ENCODE measurements at places on chromosomes 16 and 17.

DNA sequence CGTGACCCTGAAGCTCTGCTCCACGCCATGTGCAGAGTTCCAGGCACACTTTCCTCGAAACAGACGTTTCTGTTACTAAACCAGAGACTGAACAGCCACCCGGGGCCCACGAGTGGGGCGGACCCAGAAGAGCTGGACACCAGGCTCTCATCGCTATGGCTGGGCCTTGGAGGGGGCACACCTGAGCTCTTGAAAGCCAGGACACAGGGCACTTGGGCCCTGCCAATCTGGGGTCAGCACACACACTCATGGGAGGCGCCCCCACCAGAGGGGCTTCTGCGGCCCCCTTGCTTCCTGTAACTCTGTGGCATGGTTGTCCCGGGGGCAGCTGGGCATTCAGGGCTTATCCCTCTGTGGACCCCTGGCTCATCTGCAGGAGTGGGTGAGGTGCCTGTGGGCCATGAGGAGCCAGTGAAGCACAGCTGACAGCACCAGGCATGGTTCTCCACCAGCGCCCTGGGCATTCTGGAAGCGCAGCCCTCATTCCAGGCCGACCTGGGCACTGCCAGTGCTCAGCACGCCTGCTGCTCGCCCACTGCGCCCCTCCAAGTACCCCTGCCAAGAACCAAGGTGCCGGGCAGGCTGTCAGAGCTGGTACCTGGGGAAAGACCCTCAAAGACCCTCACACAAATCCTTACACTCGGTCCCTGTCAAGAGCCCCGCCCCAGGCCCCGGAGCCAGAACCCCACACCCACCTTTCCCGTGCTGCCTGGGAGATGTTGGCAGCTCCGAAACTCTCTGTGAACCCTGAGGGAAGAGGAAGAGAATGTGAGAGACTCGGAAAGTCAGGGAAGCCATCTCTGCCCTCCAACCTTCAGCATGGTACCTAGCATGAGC lies 61.1 kb downstream of the IL21R start:
- DNase-seq, result no peak
- H3K4me3 ChIP-seq, result no peak overlapping the region
- H3K36me3 ChIP-seq, result peaks cover 74% of the 10 kb centered on the region
- H3K27ac ChIP-seq, result no peak overlapping the region

- no peaks in the 10 kb centered on the region for H3K36me3 ChIP-seq
- no peaks in the 10 kb centered on the region for H3K4me1 ChIP-seq
- no peaks in the 10 kb centered on the region for H3K27me3 ChIP-seq
- no peak for DNase-seq
- no peak overlapping the region for H3K27ac ChIP-seq
- no peak overlapping the region for H3K4me3 ChIP-seq
Measured at GRCh38 chr16:58317608-58318152, 22.9 kb upstream of the PRSS54 start.

DNA sequence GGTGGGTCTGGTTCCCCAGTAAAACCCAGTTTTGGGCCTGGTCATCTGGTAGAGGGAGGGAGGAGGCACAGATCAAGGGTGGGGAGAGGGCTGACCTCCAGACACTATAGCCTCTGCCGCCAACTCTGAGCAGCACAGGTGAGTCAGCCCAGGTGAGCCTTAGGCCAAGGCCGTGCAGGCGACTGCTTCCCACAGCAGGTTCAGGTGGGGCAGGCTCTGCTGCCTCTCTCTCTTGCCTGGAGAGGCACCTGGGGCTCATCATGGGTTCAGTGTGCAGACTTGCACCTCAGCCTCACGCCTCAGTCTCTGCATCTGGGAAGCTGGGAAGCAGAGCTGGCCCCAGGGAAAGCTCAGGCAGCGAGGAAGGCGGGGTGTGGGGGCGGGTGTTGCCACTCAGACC lies 37.8 kb upstream of the IL34 start:
- no peaks in the 10 kb centered on the region for H3K36me3 ChIP-seq
- H3K4me3 ChIP-seq, result no peak overlapping the region
- DNase-seq, result no peak
- no peak overlapping the region for H3K27ac ChIP-seq
- peaks cover 9% of the 10 kb centered on the region for H3K27me3 ChIP-seq

DNA sequence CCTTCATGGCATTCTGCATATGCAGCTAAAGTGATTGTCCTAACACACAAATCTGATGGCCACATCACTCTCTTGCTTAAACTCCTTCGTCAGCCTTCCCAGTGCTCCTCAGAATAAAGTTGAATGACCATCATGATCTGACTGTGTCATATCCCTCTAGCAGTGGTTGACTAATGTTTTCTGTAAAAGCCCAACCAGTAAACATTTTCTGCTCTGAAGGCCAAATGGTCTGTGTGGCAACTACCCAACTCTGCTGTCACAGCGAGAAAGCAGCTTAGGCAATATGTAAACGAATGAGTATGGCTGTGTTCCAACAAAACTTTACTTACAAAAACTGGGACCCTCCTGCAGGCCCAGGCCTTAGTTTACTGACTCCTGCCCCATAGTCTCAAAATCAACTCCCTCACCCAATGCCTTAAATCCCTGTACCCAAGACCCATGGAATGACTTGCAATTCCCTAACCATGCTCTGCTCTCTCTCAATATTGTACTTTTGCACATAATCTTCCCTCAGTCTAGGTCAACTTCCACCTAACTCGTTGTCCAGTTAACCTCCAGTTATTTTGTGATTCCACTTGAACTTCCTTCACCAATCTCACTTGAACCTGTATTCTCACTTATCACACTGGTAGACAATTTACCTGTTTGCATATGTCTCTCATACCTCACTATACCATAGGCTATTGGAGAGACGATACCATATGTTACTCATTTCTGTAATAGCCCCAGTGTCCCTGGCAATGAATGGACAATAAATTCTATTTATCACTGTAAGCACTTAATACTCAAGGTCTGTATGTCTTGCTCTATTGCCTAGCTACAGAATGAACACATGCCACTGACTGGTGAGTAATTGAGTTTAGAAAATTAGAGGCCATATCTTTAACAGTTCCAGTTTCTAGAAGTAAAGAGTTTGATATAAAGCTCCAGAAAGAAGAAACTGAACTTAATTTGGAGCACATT lies 29.1 kb downstream of the TMEM100 start:
- H3K27ac ChIP-seq, result no peak overlapping the region
- DNase-seq, result no peak
- H3K4me1 ChIP-seq, result no peaks in the 10 kb centered on the region
- H3K4me3 ChIP-seq, result no peak overlapping the region

DNA sequence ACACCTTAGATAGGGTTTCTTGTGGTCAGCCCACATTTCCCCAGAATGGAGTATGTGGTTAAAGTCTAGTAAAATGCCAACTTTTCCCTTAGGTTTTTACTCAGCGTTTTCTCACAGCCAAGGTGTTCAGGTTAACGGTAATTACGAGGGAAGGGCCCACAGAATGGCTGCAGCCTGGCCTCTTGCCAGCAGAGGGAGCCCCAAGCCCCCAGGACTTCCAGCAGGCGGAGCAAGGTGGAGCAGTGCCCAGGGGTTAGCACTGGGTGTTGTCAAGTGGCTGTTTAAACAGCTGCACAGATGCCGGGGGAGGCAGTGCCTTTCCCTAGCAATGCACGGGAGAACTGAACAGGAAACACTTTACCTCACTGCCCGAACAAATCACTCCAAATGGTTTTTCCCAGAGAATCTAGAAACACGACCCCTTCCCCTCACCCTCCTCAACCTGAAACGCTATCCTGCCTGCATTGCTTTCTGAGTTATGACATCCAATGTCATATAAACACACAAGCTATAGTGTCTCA lies 6.6 kb downstream of the PHB1 start:
- no peaks in the 10 kb centered on the region for H3K27me3 ChIP-seq
- peaks cover 2% of the 10 kb centered on the region for H3K4me1 ChIP-seq
- peaks cover 95% of the 10 kb centered on the region for H3K36me3 ChIP-seq
- H3K27ac ChIP-seq, result no peak overlapping the region

GRCh38 chr17:70168977-70169708 lies at the start of gene KCNJ2:
TSS of gene KCNJ2 (plus strand) at chr17:70169532. CDS start at chr17:70175040, 5,508 bp downstream.
- no peak for DNase-seq
- H3K4me3 ChIP-seq, result no peak within 1 kb of the TSS
- H3K27ac ChIP-seq, result no peak within 1 kb of the TSS
- H3K27me3 ChIP-seq, result no peaks in the 10 kb centered on the region
- no peaks in the 10 kb centered on the region for H3K4me1 ChIP-seq

DNA sequence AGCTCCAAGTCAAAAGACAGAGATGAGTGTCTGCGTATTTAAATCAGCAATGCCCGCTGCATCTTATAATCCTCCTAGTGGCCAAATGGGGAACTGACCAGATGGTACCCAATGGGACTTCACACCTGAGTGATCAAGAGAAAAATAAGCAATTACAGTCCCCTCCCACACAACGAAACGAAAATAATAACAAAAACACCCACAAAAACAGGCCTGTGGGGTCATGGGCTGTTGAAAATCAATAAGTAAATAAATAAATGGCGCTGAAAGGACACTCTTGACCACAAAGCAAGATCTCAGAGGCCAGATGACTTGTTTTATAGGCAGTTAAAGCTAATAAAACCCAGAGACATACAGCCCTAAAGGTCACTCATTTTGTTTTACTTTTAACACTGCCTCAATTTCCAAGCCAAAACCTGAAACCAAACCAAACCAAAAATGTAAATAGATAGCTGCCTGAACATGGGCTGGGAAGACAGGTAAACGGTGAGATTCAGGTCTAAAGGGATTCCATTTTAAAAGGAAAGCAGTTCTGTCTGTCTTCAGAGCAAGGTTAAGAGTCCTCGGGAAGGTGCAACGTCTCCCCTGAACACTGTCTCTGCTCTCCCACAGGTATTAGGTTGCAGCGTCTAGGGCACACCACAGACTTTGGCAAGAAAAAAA lies 1.3 kb downstream of the ZNF821 start:
- peak; percentile 69 for DNase-seq
- H3K27ac ChIP-seq, result no peak overlapping the region
- peaks cover 12% of the 10 kb centered on the region for H3K36me3 ChIP-seq
- H3K4me3 ChIP-seq, result no peak overlapping the region

DNA sequence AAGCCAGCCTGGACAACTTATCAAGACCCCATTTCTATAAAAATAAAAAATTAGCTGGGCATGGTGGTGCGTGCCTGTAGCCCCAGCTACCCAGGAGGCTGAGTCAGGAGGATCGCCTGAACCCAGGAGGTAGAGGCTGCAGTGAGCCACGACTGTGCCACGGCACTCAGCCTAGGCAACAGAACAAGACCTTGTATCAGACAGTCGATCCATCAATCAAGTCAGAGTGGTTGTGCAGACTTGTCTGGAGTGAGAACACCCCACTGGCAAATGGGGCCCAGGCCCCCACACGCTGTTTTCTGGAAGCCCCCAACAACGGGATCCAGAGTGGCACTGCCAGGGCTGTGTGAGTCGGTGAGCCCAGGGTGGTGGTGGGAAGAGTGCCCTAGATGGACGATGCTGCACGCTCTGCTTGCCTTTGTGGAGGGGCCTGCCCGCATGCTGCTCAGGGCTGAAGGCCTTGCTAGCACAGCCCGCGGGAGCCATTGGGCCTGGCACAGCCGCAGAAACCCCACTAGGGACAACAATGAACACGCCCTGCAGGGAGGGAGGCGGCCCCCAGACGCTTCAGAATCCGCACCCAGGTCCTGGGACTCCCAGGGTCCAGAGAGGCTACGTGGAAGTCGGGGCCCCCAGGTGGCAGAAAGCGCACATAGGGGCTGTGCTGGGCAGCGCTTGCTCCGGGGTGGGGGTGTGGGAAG lies 80.1 kb upstream of the GNG13 start:
- no peak for DNase-seq
- no peak overlapping the region for H3K4me3 ChIP-seq
- H3K4me1 ChIP-seq, result no peaks in the 10 kb centered on the region
- no peaks in the 10 kb centered on the region for H3K36me3 ChIP-seq
- H3K27me3 ChIP-seq, result no peaks in the 10 kb centered on the region
- no peak overlapping the region for H3K27ac ChIP-seq

DNA sequence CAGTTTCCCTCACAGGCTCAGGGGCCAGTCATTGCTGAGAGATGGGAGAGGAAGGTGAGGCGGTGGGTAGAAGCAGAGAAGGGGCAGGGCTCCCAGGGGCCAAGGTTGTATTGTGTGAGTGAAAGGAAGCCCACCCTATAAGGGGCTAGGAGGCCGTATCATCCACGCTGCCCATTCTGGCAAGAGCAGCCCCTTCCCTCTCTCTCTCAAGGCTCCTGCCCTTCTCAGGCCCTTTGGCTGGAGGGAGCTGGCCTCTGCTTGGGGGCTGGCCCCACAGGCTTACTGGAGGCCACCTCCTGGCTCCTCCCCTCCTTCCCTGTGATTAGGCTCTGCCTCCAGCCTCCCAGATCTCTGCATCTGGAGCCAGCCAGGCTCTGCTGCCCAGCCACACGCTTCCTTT lies 7.6 kb downstream of the TBKBP1 start:
- H3K4me1 ChIP-seq, result 0 out of 2 replicates have a peak, but pooled peaks cover 3% of the 10 kb centered on the region
- H3K36me3 ChIP-seq, result no peaks in the 10 kb centered on the region
- no peak overlapping the region for H3K27ac ChIP-seq

- no peak for DNase-seq
- no peaks in the 10 kb centered on the region for H3K4me1 ChIP-seq
- peaks cover 73% of the 10 kb centered on the region for H3K36me3 ChIP-seq
- no peak overlapping the region for H3K27ac ChIP-seq
- H3K4me3 ChIP-seq, result no peak overlapping the region
Measured at GRCh38 chr17:42841975-42842685, 2.2 kb upstream of the AOC2 start.

- no peak for DNase-seq
- H3K36me3 ChIP-seq, result no peaks in the 10 kb centered on the region
- H3K27me3 ChIP-seq, result no peaks in the 10 kb centered on the region
- H3K27ac ChIP-seq, result no peak overlapping the region
- no peaks in the 10 kb centered on the region for H3K4me1 ChIP-seq
- no peak overlapping the region for H3K4me3 ChIP-seq
Measured at GRCh38 chr16:60419859-60420258, 1616.4 kb downstream of the CDH8 start.

- H3K36me3 ChIP-seq, result peaks cover 27% of the 10 kb centered on the region
- H3K27ac ChIP-seq, result no peak overlapping the region
- no peaks in the 10 kb centered on the region for H3K4me1 ChIP-seq
- H3K27me3 ChIP-seq, result no peaks in the 10 kb centered on the region
- no peak for DNase-seq
Measured at GRCh38 chr16:68126395-68126794, 41.2 kb downstream of the NFATC3 start.

DNA sequence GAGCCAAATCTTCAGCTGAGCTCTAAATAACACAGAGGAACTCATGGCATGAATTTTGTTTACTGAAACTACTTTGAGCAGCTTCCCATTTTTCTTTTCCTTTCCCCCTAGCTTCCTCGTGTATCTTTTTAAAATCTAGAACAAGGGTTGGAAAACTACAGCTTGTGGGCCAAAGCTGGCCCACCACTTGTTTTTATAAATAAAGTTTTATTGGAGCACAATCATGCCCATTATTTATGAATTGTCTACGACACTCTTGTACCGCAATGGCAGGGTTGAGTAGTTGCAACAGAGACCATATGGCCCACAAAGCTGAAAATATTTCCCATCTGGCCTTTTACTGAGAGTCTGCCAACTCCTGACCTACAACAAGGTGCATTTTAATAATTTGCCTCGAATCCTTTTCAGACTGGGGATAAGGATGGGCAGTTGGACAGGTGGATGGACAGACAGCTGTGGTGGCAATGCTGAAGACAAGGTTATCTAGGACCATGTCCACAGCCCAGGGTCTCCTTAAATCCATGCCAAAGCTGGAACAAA lies 87.7 kb downstream of the RMI2 start:
- H3K4me1 ChIP-seq, result no peaks in the 10 kb centered on the region
- DNase-seq, result no peak
